ENCODE measurements at places on chromosomes 2 and 18.
A peak's percentile ranks its signal among the peaks of the same experiment; 100 is the strongest.

- DNase-seq, result peak; percentile 63
Measured at GRCh38 chr2:11872247-11872947, 126.0 kb downstream of the LPIN1 start.

DNA sequence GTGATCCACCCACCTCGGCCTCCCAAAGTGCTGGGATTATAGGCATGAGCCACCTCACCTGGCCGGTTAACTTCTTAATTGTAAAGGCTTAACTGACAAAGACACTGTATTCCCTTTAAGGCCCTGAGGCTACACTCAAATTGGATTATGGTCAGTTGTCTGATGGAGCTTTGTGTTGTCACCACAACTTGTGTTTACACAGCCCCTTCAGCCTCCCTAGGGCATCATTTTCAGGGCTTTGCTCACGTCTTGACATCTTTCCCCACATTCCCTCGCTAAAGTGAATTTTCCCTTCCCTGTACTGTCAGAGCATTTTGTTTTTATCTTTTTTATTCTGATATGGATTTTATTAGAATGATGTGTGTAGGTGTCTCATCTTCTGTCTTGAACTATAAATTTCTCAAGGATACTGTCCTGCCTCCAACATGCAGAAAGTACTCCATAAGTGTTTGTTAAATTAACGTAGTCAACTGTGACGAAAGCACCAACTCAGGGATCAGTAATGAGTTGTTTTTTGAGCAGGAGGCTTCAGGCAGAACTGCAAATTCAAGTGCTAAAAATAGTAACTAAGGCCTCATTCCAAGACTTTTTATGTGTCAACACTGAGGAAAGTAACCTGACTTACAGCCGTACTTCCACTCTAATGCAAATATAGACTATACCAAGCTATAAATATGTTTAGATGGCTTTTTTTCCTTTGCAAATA lies 77.1 kb upstream of the NARS1 start:
- peak; percentile 71 for DNase-seq

- peak; percentile 89 for DNase-seq
Measured at GRCh38 chr2:42342061-42342794, 18.8 kb downstream of the COX7A2L start.

DNA sequence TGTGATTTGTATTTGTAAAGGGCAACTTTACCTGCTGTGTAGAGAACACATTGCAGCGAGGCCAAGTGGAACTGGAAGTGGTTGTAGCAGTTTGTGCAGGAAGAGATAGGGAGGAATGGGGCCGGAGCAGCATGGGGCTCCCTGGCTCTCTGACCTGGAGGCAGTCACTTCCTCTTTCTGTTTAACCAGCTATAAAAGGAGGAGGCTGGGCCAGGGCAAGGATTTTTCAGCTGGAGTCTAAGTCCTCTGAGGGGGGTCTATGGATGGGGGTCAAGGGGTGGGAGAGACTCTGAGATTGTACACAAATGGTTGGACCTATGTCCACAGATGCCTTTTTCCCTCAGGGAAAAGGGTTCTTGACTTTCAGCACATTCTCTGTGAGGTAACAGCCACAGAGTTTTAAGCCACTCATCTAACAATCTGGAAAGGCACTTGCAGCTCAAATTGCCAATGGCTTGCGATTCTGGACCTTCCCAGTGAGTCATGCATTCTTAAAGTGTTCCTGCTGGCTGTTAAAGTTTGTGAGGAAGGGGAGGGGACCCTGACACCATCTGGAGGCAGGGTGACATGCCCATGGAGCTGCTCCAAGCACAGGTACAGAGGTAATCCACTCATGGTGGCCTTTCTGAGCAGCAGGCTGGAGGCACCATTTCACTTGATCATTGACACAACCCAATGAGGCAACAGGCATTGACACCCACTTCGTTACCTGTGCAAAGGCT lies 347.0 kb downstream of the CYRIA start:
- no peak for DNase-seq

DNA sequence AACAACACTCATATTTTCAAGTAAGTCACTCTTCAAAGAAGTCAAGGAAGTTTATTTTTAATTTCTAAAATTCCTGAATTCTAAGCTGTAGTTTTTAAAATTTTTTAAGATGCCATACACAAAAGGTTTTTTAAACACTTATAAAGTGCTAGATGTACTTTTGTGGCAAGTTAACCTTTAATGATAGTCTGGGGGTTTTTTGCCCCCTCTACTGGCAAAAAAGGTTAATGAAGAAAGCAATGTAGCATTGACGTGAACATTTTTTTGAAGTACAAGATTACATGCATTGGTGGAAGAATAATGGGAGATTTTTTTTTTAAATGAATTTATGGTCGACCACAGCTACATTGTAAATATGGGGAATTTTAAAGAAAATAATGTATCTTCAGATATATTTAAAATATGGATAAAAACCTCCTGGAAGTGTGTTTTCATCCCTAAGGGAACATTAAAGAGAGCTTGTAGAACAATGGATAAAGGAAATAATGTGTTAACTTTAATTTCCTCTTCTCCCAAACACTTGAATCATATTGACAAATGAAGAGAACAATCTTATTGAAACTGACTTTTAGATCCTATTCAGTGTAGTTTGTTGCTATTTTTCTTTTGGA lies 12.6 kb downstream of the ITPRID2 start:
- DNase-seq, result peak; percentile 29

DNA sequence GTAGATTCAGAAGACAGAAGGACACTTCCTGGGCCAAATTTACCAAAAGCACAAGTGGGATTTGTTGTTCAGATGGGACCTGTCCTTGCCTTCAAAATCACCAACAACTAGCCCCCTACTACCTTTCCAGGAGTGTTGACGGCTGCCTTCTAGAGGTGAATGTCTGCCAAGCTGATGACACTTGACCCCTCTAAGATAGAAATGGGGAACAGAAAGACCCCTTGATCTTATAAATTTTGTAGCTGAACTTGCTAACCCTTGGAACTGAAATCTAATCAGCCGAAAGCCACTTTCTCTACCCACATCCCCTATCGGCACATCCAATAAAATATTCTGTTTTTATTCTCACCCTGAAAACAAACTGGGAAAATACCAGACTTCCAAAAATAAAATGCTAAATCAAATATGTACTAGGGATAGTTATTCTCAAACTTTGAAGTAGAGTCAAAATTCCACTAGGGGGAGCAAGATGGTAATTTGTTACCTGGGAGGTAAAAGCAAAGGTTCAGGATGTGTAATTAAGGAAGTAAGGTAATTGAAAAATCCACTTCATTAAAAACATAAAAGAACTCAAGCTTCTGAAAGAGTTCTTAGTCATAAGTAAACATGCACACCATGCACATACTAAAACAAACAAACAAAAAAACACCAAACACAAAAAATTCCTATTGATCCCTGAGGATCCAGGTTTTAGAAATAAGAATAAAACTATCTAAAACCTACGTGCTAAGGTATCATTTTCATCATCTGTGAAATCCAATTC lies 119.2 kb downstream of the ANKRD44 start:
- DNase-seq, result peak; percentile 67

- DNase-seq, result no peak
Measured at GRCh38 chr18:13623348-13623747, 103.0 kb downstream of the FAM210A start.

GRCh38 chr2:11810237-11810977 lies 64.0 kb downstream of the LPIN1 start:
- DNase-seq, result no peak

GRCh38 chr2:42196403-42197267 lies 27.5 kb downstream of the EML4 start:
- DNase-seq, result peak; percentile 35

DNA sequence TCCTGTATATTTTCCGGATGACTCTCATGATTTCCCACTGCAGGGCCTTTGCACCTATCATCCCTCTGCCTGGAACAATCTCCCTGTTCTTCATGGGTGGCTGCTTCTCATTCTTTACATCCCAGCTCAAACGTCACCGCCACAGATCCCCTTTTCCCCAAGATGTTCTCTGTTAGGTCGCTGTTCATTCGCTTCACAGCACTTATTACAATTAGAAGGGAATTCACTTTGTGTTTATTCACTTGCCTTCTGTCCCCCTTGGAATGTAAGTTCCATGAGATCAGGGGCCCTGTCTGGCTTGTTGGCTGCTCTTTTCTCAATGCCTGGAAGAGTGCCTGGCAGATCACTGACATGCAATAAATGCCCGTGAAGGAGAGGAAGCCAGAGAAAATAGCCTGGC lies 106.7 kb downstream of the FOXI3 start:
- no peak for DNase-seq

DNA sequence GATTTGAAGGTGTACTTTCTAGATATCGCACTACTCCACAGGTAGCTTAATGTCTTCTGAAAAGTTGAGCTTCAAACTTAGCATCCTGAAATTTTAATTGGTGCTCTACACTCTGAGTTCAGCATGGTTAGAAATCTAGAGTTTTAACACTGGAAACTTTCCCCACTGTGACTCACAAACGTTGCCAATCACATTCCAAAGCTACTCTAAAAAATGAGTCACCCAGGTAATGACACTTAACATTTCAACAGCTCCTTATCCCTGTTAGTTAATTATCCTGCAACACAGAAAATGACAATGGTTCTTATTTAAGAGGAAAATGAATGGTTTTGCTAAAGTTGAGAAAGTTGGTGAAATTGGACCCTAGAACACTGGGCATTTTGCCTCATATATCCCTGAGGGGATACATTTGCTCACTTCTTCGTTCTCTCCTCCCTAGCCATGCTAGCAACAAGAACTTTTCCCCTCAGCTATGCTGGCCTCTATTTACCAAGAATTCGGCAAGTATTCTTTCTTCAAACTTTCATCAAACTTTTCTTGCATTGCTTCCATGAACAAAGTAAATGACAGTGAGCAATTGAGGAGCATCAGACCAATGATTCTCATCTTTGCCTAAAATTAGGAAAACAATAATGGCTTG lies 1024.1 kb upstream of the KLHL29 start:
- peak; percentile 48 for DNase-seq

DNA sequence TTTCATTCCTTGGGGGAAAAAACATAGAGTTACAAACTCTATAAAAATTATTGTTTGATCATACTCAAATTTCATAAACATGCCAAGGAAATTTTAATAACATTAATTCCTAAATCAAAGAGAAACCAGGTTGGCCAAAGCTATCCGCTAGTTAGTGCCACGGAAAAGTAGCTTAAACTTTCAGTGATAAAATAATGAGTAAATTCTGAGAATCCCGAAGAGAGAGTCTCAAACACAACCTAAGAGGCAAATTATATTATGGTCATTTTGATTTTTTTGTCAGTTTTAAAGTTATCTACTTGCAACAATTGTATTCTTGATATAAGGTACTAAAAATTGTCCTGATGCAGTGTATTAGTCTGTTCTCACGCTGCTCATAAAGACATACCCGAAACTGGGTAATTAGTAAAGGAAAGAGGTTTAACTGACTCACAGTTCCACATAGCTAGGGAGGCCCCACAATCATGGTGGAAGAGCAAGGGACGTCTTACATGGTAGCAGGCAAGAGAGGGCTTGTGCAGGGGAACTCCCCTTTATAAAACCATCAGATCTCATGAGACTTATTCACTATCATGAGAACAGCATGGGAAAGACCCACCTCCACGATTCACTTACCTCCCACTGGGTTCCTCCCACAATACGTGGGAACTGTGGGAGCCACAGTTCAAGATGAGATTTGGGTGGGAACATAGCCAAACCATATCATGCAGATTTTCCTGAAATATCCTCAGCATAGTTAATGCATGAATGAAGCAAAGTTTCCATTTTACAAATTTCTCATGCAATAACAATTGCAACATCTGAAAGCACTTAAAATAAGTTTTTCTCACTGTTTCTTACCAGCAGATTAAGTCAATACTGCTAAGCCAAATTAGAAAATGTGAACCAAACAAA lies 205.9 kb upstream of the STK17B start:
- DNase-seq, result no peak

GRCh38 chr2:62199392-62200125 lies 3.6 kb downstream of the B3GNT2 start:
- peak; percentile 55 for DNase-seq

DNA sequence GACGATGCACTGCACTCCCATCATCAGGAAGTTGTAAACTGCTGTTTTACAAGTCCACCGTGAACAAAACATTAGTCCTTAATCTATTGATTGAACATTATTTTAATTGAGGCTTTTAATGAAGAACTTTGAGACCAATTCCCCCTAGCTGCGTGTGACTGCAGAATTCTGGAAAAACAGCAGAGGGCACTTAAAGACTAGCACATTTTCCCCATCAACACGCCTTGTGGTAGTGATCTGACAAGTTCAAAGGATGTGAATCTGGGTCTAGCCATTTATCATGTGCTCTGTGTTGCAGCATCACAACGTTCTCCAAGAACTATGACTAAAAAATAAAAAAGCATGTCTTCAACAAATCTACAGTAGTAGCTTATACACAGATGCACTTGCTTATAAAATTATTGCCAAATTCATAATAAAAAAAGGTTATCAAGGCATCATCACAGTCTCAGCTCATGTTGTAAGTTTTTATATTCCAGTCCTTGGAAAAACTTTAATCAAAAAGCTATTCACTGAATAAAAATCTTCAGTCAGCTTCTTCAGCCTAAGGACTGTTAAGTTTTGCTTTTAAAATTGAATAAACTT lies 35.8 kb downstream of the SKOR2 start:
- peak; percentile 71 for DNase-seq

- peak; percentile 97 for DNase-seq
Measured at GRCh38 chr18:31064130-31064529, 21.6 kb upstream of the DSC3 start.

DNA sequence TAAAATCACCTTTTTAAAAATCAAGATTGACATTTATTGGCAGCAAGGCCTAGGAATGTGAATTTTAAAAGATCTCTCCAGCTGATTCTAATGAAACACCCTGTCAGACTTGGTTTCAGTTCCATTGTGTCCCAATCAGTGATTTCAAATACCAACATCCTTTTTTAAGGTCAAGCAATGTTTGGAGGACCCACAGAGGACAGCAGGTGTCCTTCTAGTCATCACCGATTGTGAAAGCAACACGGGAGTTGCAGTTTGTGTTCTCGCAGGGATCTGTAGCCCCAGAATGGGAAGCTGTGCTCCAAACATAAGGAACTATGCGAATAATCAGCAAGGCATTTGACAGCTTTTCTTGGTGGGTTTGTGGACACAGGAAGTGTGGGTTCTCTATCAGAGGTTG lies 4.5 kb upstream of the KIDINS220 start:
- DNase-seq, result no peak

DNA sequence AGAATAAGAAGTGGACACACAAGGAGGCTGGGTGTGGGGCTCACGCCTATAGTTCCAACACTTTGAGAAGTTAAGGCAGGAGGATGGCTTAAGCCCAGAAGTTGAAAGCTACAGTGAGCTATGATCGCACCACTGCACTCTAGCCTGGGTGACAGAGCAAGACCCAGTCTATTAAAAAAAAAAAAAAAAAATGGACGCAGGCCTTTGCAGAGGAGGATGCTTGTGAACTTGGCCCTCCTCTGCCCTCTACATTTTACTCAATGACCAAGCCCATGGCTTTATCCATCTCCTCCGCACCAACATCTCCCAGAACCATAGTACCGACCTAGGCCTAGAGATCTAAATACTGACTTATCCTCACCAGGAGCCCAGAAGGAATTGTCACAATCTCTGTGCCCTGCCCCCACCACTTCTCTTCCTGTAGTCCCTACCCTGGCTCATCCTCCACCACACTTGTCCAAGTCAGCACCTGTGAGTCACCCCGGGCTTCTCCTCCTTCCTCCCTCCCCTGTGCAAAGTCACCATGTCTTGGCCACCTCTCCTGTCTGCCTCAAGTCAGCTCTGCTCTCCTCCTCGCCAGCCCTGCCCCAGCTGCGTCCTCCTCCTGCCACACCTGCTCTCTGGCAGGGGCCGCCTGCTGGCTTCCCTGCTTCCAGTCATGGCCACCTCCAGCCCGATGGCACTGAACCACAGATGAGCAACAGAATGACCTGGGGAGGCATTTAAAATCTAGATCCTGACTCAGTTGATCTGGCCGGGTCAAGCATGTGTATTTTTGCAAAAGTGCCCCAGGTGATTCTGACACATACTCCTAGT lies 35.8 kb upstream of the ASPRV1 start:
- DNase-seq, result peak; percentile 99
